Mesothelial cell of epicardium (in vitro differentiated cells): ENCODE measurements at places on chromosomes 3 and 15.
A peak's percentile ranks its signal among the peaks of the same experiment; 100 is the strongest.

GRCh38 chr15:90243943-90244639 lies 5.3 kb upstream of the TTLL13 start:
- DNase-seq: no peak

DNA sequence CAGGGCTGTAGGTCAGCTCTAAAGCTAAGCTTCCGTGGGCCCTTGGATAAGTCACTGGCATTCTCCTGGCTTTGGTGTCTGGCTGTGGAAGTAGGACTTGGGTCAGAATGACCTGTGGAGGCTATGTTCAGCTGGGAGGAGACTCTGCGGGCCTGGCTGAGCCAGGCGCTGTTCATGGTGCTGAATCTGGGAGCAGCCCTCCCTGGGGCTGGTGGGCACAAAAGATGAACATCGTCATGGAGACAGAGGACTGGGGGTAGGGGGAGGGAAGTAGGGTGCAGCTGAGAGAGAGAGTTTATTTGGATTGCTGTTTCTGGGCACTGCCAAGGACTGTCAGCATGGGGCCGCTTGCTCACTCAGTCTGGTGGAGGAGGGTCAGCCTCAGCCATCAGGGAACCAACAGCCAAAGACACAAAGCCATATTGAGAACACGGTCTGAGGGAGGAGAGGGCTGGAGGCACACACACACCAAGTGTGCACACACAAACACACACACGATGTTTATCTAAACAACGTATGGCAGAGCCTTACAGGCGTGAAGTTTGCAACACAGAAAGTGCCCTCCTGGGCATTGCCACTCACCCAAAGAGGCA lies 120.7 kb upstream of the LINGO1 start:
- peak; percentile 75 for DNase-seq

GRCh38 chr3:184557348-184557950 lies 4.1 kb upstream of the EPHB3 start:
- no peak for DNase-seq

DNA sequence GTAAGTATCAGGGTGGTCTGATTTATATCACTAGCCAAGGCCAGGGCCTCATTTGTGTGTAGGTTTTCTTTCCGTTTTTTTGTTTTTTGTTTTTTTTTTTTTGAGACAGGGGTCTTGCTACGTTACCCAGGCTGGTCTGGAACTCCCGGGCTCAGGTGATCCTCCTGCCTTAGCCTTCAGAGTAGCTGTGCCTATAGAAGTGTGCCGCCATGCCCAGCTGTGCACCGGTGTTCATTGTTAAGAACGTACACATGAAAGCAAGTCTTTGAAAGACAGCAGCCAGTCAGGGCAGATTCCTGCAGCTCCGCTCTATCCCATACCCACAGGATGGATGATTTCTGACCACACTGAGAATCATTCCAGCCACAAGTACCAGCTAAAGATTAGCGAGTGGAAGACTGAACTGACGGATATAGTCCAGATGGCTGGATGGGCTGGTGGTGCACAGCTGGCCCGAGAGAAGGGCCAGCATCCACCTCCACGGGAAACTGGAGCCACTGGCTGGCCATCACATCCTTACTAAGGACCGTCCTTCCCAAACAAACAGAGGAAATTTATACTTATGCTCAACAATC lies 95.4 kb downstream of the PCSK6 start:
- peak; percentile 20 for DNase-seq

DNA sequence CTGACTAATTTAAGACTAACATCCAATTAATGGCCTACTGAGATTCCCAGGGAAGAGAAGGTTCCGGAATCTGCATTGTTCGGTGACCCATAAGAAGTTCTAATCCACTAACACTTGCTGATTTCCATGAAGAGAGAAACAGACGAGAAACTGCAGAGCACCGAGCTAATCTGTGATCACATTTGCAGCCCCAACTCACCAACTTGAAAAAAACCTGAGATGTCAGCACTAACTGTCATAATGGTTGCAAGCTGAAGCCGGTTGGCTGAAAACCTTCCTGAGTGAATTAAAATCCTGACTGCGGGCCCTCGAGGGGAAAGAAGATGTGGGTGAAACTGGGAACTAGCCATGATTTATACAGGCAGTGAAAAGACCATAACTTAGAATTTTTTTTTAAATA lies 204.8 kb upstream of the IGF1R start:
- DNase-seq: no peak

DNA sequence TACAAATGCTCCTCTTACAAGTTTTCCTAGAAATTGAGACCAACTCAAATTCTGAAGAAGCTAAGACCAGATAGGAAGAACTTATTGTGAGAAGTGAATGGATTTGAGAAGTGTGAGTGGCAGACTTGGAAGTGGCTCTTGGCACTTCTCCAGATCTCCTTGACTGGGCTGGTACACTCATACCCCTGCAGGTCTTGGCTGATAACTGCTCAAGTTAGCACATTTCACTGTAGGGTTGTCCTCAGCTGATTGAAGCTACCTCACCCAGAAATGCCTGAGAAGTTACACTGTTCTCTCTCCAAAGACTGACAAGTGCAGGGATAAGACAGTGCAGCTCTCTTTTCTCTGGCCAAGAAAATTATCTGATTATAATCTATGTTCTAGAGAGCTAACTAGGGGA lies 16.5 kb upstream of the CLDN1 start:
- no peak for DNase-seq

- DNase-seq: no peak
Observed at GRCh38 chr15:100033140-100033857, 300.1 kb upstream of the LYSMD4 start.

- no peak for DNase-seq
Observed at GRCh38 chr3:196390116-196390515, 42.1 kb downstream of the UBXN7 start.

DNA sequence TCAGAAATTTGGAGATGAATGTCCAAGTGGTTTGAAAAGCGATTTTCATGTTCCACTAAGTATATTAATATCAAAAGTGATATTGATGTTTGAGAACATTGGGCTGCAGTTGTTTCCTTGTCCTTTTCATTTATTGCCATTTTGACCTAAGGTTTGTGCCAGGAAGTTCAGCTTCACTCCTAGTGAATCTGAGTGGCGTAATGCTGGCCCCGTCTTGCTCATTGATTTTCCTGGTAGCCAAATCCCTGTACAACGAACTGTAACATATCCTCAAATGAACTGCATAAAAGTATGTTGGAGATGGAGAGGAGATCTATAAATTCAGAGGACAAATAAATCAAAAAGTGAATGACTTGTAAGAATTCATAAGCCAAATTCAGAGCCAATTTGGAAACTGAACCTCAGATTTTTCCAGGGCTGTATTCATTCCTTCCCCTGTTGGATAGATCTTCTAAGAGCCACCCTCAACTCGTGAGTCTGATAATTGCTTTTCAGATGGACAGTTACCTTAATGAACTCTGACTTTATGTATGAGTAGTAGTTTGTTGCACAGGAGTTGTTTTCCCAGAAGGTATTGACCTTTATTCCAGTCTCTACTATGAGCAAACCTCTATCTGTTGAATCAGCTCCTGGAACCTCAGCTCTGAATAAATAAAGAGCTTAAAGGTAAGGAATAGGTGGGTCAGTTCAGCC lies 72.8 kb downstream of the ITPR1 start:
- no peak for DNase-seq

DNA sequence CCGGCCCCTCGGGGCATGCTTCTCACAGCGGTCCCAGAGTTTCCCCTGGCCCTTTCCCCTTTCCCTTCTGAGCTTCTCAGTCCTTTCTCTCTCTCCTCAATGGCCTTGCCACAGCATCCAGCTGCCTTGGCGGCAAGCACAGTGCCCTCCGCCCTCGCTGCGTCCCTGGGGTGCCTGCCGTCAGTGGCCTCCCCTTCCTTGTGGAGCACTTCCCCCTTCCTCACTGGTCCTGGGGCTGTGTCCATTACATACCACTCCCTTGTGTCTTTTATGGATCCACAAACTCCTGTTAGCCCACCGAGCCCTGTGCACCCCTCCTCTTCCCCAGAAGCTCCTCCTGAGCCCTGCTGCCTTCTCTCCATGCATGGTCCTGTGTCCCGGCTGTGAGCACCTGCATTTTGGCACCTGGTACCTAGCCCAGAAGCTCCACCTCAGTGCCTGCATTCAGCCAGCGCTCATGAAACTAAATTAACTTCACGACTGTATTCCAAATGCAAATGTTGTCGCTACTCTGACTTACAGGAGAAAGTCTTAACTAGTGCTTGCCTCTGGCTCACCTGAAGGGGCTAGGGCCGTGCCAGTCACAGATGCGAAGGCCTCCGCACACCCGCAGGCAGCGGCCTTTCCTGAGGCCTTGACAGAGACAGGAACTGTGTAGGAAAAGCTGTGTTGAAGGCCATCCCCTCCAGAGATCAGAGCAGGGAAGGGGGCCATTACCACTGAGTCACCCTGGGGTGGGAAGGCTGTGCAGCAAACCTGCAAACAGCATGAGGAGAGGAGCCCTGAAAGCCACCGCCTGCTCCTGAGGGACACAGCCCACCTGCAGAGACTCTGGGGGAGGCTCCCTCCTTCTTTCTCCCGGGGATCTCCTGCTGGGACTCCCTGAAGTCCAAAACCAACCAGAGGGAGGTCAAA lies 19.1 kb upstream of the KLF13 start:
- no peak for DNase-seq

GRCh38 chr3:30356866-30357753 lies 249.3 kb upstream of the TGFBR2 start:
- no peak for DNase-seq

- no peak for DNase-seq
Observed at GRCh38 chr3:151576511-151577137, 115.8 kb upstream of the IGSF10 start.

DNA sequence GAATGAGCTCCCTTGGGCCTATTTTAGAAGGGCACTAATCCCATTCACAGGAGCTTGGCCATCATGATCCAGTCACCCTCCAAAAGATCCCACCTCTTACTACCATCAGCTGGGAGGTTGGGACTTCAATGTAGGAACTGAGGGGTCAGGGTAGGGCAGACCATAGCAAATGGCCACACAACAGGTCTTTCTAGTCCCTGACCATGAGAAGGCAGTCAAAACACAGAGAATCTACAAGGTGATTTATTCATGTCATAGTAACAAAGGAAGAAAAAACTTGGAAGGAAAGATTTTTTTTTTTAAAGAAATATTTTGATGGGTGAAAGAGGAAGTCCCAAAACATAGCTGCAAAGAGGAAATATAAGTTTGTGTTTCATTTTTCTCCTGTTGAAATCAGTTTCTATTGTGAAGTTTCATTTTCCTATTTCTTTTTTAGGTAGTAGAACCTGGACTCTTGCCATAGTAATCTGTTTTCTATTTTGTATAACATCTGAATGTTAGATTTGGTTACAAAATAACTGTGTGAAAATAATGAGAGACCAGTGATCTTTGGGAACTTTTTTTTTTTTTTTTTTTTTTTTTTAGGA lies 23.5 kb upstream of the TNFSF10 start:
- no peak for DNase-seq

DNA sequence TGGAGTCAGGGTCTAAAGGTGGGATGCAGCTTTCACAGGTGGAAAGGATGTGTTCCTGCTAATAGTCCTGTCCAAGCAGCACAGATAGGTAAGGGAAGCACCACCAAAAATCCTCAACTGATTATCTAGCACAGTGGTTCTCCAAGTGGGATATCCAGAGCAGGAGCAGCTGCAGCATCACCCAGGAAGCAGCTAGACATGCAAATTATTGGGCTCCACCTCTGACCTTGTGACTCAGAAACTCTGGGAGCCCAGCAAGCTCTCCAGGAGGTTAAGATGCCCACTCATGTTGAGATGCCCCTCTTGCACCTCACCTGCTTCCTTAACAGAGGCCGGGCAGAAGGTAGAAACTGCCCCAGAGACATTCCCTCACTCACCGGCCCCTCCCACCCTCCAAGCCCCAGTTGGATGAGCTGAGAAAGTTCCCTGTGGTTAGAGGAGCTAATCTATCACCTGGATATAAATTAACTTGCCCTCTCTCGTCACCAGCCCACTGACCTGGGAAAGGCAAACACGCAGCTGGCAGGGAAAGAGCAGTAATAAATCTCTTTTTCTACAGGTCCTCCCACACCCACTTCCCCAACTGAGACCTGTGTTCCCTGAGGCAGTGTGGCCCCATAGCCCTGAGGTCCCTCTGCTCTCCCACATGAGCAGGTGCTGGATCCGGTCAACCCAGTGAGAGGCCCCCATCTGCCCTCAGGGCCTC lies 39.3 kb downstream of the ADCY5 start:
- DNase-seq: no peak

GRCh38 chr15:74402873-74403587 lies 30.7 kb downstream of the SEMA7A start:
- DNase-seq: no peak

- DNase-seq: no peak
Observed at GRCh38 chr15:77038312-77039216, 32.3 kb downstream of the TSPAN3 start.

- peak; percentile 24 for DNase-seq
Observed at GRCh38 chr15:72116731-72117485, 1.0 kb downstream of the MYO9A start.

DNA sequence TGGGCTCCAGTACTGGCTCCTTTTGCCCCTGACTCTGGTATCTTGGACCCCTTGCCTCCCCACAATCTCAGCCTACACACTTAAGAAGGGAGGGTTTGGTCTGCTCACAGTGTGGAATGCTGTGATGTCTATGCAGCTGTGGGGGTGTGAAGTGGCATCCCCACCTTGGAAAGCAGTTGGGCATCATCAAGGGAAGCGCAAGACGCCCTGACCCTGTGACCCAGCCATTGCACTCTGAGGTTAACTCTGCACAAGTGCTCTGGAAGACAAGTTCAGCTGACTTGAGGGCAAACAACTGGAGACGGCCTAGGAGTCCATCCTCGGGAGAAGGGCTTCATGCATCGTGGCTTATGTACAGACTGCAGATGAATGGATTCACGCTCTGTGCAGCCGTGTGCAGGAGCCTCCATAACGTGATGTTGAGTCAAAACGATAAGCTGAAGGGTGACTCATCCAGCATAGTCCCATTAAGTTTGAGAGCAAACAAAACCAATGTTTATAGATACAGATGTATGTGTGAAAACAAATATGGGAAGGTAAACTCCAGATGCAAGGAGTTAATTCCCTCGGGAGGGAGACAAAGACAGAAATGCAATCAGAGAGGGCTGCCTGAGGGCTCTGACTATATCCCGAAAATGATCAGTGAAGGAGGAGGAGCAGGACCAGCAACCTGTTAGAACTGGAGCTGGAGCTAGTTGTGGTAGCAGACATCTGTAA lies 86.8 kb downstream of the LSM3 start:
- DNase-seq: no peak

GRCh38 chr15:67136802-67137201 lies 71.4 kb downstream of the SMAD3 start:
- DNase-seq: no peak

DNA sequence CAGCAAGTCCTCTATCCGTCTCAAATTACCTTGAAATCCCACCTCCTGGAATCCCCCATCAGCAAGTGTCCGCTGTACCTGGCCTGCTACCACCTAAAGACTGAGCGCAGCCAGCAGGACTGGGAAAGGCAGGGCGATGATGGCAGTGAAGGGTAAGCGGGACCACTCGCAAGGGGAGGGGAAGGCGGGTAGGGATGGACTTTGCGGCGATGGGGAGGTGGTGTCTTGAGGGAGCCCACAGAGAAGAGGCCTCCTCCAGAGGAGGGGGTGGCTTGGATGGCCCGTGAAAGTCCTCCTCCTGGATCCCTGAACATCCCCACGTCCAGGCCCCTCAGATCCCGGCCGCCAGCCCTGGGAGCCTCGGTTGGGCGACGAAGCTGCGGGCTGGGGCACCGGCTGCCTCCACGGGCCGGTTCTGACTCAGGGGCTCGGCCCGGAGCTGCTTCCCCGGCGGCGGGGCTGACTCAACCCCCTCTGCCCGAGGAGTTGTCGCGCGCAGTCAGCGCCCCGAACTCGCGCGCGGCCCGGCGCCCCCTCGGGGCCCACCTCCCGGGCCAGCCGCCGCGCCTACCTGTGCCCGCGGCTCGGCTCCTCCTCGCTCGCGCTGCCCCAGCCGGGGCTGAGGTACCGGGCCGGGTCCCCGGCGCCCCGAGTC lies 512 bp downstream of the LARP6 start:
- DNase-seq: no peak

GRCh38 chr3:45933591-45933990 lies 9.7 kb upstream of the CXCR6 start:
- no peak for DNase-seq
